ENCODE measurements at places on chromosomes 5 and 9. TPM values are rescaled to one million over a fixed set of nuclear protein-coding genes. Genes with fewer than 3 reads are reported as not detected.

Gene FCN2
- 4.1 TPM for polyA plus RNA-seq

Gene IRX4
- polyA plus RNA-seq = 0.06 TPM

Gene BTNL8
- 1.00 TPM for polyA plus RNA-seq

Gene HAVCR2
- polyA plus RNA-seq = 1.2 TPM

Gene RANBP17
- 0.85 TPM for polyA plus RNA-seq

Gene CLTA
- 202 TPM for polyA plus RNA-seq
